ENCODE measurements at places on chromosomes 12 and 14. TPM values are rescaled to one million over a fixed set of nuclear protein-coding genes. Genes with fewer than 3 reads are reported as not detected.

DNA sequence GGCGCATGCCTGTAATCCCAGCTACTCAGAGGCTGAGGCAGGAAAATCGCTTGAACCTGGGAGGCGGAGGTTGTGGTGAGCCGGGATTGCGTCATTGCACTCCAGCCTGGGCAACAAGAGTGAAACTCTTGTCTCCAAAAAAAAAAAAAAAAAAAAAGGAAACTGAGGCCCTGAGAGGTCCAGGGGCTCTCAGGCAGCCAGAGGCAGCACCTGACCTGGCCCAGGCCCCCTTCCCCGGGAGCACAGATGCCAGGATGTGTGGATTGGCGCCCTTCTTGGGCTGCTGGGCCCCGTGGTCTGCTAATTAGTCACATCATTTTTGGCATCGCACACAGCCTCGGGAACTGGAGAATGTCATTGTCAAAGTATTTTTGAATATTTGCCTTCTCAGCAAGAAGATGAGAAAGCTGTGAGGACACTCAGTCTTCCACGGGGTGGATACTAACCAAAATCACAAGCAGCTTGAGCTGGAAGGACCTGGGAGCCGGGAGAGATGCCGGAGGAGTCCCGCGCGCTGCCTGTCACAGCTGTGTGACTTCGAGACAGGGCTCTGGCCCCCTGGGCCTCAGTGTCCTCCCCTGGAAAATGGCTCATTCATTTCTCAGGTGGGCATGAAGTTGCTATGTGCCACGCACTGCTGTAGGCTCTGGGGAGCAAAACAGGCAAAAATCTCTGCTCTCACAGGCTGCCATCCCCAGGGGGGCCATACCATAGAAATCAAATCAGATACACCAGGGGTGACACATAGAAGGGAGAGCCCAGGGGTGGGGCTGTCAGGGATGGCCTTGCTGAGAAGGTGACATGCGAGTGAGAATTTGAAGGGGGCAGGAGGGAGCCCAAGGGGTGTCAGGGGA is 12.5 kb upstream of the RCOR1 start:
- DNase-seq, result no peak

DNA sequence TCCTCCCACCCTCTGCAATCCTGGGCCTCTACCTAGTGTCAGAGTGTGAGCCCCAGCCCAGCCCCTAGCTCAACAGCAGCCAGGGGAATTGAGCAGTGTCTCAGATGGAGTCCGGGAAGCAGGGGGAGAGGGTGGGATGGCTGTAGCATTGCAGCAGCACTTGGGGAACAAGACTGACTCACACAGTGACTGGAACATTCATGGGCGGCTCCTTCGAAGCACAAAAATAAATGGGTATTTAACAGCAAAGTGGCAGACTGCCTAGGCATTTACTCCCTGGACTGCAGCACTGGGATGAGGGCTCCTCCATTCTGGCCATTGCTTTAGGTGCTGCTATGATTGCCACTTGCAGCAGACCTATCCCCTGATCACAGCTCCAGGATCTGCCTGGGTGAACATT is 46.0 kb upstream of the STK38L start:
- DNase-seq, result no peak

DNA sequence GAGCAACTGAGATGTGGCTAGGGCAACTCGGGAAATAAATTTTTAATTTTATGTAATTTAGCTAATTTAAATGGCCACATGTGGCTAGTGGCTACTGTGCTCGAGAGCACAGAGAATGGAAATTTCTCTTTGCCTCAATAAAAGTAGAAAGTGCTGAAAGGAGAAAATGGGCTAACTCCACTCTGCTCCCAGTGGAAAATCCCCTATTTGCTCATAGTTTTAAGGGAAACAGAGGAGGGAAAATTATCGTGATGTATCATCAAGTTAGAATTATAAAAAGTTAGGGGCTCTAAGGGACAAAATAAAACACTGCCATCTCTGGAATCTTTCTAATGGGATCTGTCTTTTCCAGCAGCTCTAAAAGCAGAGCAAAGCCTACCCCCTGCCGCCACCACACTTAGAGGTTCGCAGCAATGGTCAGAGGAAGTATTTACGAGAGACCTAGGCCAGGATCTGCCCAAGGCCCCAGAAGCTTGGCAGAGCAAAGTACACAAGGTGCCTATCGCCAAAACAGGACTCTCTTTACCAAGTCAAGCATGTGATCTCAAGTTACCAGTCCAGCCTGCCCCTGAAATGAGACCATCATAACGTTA is 220.7 kb downstream of the PPM1H start:
- no peak for DNase-seq

DNA sequence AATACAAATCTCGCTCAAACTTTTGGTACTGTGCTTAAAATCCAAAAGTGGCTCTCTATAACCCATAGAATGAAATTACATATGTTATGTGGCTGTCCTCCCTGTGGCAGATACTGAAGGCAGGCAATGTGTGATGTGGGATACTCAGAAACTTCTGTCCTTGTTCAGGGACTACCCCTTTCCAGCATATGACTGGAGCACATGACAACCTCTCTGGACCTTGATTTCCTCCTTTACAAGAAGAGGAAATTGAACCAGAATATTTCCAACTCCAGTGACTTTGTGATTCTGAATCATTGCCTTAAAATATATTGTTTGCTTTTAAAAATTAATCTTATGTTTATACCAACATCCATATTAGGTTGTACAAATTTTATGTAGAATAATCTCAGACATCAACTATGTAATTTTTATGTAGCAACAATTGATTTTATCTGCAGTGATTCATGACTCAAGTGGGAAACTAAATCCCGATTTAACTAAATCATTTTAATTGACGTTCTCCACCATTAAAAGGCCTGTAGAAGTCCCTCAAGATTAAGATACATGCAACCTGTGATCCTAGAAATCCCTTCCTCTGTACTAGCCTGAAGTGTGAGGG is 162.4 kb downstream of the AKAP6 start:
- DNase-seq, result no peak

GRCh38 chr12:6178981-6179761 is 21.0 kb upstream of the CD9 start:
- DNase-seq, result no peak

DNA sequence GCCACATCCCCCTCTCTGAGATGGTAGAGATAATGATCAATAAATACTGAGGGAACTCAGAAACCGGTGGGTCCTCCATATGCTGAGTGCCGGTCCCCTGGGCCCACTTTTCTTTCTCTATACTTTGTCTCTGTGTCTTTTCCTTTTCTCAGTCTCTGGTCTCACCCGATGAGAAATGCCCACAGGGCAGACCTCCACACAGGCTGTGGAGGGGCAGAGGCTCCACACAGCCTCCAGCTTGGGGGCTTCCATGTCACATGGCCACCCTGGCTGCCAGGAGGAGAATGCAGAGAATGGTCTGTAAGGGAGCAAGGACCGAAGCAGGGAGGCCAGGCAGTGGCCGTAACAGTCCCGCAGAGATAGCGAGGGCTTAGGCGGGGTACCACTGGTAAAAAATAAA is 105.9 kb downstream of the NTF3 start:
- DNase-seq, result no peak

DNA sequence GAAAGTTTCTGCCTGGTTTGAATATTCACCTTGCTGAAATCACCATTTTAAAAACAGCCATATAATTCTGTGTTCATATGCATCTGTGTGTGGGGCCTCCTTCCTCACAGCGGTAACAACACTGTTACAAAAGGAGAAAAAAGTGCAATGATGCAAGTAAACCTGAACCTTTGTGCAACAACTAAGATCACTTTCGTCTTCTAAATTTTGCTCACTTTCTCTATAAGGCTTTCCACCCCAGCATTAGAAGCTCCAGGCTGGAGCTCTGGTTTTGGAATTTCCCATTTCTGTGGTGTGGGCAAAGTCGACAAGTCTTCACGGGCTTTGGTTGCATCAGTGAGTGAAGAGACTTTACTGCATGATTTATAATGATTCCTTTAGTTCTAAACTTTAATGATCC is 18.4 kb downstream of the FGD6 start:
- no peak for DNase-seq

The MANSC1 gene
- 14.2 TPM for total RNA-seq

The NPFF gene
- not detected for total RNA-seq

The TAS2R13 gene
- total RNA-seq, result 1.1 TPM

The MANSC4 gene
- not detected for total RNA-seq
